ENCODE measurements at places on chromosomes 2 and 18.
A peak's percentile ranks its signal among the peaks of the same experiment; 100 is the strongest.

- no peak for DNase-seq
Observed at GRCh38 chr2:120693121-120693520, 42.5 kb upstream of the GLI2 start.

DNA sequence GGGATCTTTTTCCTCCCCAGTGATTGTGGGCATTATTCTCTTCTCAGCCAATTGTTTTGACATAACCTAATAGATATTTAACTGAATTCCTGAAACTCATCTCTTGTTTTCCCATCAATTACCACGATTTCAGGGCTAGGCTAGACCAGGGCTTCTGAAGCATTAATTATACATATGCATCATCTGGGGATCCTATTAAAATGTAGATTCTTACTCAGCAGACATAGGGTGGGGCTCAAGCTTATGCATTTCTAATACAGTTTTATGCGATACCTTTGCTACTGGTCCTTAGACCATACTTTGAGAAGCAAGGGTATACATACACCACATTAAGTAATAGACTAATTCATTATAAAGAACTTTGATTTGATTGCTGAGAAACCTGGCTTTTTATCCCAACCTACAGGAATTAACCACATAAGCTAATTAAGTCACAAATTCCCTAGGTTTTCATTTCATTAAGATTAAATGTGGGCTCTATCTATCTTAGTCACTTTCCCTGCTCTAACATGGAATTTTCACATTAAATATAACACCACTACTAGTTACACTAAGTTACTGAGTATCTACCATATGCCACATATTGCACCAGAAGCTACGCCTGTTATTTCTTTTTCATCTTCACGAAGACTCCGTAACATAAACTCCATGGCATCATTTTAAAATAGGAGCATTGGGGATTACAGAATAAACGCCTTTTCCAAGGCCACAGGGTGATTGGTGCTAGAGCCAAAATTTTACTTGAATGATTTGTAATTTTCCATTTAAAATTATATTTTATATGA, 417.5 kb downstream of the DPP10 start:
- no peak for DNase-seq

- no peak for DNase-seq
Observed at GRCh38 chr2:106866641-106867040, 19.3 kb downstream of the ST6GAL2 start.

GRCh38 chr2:18444806-18445205, 115.6 kb downstream of the RDH14 start:
- DNase-seq: no peak

DNA sequence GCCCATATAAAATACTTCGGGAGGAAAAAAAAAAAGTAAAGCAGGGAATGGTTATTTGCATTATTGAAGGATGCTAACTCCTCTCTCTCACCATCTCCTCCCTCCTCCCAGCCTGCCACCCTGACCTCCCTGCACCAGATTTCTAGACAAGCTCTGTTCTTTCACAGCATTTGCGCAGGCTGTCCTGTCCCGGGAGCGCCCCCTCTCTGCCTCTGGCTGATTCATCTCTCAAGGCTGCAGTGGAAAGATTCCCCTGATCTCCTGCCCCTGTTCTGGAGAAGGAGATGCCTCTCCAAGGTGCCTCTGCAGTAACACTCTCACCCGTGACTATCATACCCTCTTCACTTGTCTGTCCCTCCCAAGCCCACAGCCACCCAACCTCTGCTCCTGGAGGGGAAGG, 38.5 kb downstream of the COL4A4 start:
- peak; percentile 39 for DNase-seq

- no peak for DNase-seq
Observed at GRCh38 chr2:26579025-26579722, 62.0 kb downstream of the CIB4 start.

- peak; percentile 18 for DNase-seq
Observed at GRCh38 chr2:172806996-172807395, 71.4 kb downstream of the RAPGEF4 start.

DNA sequence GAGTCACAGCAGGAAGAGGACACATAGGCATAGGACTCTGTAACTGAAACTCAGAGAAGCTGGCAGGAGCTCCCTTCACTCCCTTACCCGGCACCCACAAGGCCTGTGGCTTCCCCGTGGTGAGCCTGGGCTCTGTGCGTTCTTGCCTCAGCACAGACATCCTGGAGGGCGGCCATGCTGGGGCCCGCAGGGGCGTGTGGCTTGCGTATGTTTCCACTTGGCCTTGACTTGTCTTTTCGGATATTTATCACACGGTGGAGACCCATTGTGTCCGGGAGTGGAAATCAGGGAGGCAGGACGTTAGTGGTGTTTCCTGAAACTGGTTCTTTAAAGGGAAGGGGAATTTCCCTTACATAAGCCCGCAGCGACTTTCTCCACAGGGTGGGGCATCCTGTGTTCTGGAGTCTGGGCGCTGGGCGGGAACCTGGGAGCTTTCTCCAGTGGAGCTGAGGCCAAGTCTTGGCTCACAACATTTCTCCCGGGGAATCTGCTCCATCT, 49.9 kb upstream of the EML6 start:
- no peak for DNase-seq

GRCh38 chr18:11775436-11776174, 75.6 kb upstream of the CHMP1B start:
- DNase-seq: no peak

- DNase-seq: no peak
Observed at GRCh38 chr2:41329040-41329439, 718.8 kb upstream of the PKDCC start.
